ENCODE measurements at places on chromosomes 2 and 18.

- no peak for DNase-seq
Observed at GRCh38 chr2:203916756-203917155, 19.8 kb upstream of the ICOS start.

- no peak for DNase-seq
Observed at GRCh38 chr2:47083886-47084687, 71.0 kb downstream of the STPG4 start.

DNA sequence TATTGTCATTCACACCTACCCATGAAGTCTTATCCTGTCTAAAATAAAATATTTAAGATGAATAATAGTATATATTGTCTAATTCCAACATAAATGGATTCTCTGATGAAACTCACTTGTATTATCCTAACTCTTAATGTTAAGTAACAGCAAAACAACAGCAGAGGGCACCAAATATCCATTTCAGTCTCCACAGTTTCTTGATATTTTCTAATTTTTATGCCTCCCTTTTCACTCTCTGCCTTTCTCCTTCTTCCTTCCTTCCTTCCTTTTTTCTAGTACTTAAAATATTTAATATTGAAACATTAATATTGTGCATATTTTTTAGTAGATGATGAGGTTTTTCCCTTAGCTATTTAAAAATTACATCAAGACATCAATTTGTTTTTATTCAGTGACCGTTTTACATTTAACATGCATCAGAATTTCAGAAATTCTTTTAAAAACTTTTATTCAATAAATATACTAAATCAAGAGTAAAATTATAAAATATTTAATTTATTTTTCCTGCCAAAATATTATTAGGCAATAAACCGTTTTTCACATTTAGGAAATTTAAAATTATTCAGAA lies 97.6 kb downstream of the WDR7 start:
- no peak for DNase-seq

GRCh38 chr18:4016391-4017049 lies 438.6 kb downstream of the DLGAP1 start:
- no peak for DNase-seq

- no peak for DNase-seq
Observed at GRCh38 chr2:145299368-145299767, 779.4 kb upstream of the ZEB2 start.

GRCh38 chr2:179057737-179058136 lies 7.8 kb upstream of the CCDC141 start:
- DNase-seq = no peak

- DNase-seq = no peak
Observed at GRCh38 chr2:132692816-132693215, 22.8 kb upstream of the LYPD1 start.

DNA sequence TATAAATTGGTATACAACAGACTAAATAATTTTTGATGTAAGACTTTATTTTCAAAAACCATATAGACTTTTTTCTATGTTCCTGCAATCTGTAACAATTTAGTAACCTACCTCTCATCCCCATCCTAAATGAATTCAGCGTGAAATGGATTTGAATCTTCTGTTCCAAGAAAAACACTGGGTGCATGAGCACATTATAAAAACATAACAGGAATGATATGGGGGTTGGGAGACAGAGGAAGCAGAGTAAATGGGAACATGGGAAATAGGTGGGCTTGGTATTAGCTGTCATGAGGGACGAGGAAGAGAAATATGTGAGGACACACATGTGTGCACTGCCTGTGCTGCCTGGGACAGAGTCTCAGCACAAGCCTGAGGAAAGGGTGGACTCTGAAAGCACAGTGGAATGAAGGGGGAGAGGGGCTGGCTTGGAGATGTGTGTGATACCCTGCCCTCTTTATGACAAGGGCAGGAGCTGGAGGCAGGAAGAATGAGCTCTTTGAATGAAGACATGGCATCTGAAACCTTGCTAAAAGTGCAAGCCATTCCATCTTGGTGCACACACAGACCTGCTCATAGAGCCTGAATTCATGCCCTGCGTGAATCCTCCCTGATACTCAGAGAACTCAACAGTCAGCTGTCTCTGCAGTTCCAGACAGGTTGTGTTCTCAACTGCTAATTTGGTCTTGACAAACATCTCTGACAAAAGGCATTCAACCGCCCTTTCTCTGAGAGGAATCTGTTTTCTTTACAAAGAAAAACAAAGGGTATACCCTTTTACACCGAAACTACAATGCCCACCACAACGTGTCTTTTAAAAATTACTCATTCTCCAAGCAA lies 66.6 kb downstream of the EPB41L3 start:
- no peak for DNase-seq

DNA sequence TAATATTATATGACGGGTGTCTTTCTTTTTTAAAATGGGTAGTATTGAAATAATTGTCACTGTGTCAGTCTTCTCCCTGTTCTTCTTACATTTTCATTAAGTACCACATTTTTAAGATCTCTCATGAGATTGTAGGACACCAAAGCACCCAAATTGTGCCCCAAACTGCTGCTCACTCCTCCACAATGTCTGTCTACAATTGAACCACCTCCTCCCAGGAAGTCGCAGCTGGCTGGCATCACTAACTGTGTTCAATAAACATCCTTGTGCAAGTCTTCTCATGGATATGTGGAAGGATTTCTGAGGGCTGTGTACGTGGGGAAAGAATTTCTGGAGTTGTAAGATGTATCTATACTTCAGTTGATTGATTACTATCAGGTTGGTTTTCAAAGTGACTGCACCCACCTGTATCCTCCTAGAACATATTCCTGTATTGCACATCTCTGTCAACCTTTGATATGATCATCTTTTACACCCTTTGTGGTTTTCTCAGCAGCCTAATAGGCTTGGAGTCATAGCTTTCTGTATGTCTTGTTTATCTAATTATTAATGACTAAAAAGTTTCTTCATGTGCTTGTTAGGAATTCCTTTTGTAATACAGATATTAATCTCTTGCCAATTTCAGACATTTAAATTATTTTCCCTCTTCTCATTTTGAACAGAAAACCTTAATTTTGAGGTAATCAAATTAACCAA lies 774.9 kb downstream of the RNF144A start:
- no peak for DNase-seq

GRCh38 chr18:22813648-22814328 lies 119.3 kb upstream of the RBBP8 start:
- peak; percentile 2 for DNase-seq

DNA sequence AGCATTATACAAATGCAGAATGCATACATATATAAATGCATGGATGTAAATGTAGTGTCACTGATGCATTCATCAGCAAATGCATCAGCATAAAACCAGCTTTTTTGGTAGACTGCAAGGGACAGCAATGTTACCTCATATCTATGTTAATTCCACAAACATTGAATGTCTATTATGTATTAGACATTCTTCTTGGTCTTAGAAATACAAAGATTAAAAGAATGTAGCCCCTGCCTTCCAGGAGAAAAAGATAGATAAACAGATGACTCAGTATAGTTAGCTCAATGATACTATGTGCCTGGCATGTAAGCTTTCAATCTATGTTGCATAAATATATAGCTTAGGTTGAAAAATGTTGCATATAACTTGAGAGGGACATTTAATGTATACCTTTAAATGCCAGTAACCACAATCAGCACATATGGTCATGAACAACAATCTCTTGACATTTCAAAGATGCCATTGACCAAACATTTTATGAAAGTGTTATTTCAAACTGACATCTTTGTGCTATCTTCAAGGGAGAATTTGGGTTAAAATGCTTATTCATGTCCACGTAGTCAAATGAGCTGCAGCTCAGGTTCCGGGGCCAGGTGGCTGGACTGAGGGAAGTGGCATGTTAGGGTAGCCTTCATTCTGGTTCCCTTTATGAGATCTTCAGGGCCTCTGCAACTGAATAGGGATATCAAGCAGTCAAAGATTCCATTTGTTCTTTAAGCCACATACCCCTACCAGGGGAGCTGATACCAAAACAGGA lies 45.2 kb upstream of the GCG start:
- no peak for DNase-seq

DNA sequence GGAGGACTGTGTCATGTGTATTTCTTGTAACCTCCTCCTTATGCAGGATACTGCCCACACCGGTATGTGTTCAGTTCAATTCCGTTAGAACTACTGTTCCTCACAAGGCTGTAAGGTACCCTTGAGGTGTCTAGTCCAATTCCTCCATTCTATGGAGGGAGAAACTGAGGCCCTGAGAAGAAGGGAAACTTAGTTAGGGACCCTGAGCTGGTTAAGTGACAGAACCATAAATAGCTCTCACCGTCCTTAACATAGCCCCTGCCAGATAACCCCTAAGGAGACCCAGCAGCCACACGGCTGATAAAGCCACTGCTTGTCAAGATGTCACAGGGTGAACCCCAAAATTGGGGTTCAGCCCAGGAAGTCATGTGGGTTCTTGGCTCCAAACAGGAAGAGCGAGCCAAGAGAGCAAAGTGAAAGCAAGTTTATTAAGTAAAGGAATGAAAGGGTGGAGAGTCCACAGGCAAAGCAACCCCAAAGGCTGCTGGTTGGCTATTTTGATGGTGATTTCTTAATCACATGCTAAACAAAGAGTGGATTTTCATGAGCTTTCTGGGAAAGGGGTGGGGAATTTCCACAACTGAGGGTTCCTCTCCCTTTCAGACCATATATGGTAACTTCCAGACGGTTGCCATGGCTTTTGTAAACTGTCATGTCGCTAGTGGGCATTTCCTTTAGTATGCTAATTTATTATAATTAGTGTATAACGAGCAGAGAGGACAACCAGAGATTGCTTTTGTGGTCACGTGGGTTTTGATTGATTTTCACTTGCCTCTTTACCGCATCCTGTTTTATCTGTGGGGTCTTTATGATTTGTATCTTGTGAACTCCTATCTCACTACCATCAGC lies 83.4 kb upstream of the RTN4 start:
- DNase-seq = no peak

GRCh38 chr2:127790694-127791529 lies 20.1 kb downstream of the WDR33 start:
- DNase-seq = no peak

GRCh38 chr2:68374184-68374583 lies 9.1 kb downstream of the PLEK start:
- DNase-seq = no peak

DNA sequence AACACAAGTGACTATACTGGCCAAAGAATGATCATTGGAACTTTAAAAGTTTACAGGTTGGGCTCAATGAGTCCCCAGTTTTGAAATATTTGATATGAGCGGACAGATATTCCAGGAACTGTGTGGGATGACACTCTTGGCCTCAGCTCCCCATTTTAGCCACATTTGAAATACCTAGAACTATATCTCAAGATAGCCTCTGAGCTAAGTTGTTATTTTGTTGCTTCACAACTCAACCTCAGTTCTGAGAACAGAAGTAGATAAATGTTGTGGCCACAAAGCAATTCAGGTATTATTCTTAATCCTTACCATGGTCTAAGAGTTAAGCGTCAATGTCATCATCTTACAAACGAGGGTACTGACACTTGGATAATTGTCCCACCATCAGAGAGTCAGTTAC lies 172.2 kb upstream of the SETBP1 start:
- no peak for DNase-seq

GRCh38 chr2:80002112-80002511 lies 302.4 kb downstream of the LRRTM1 start:
- no peak for DNase-seq

- DNase-seq = no peak
Observed at GRCh38 chr2:36727550-36727949, 31.0 kb downstream of the VIT start.

GRCh38 chr2:241358470-241358869 lies 2.4 kb downstream of the FARP2 start:
- no peak for DNase-seq

DNA sequence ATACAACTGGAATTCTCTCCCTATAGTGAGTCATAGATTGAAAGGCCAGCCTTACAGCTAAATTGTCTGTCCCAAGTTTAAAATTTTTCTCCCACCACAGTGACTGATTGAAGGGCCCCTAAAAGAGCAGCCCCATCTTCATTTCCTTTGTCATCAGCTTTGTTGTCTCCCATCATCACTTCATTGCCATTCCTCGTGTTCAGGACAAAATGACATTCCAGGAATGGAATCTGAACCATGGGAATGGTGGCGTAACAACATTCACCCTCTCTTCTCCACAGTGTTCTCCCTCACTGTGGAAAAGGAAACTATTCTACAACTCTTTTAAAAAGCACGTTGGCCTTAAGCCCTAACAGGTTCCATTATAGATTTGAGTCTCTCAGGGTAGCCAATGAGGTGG lies 52.1 kb downstream of the PSTPIP2 start:
- no peak for DNase-seq

GRCh38 chr2:11746807-11747459 lies 501 bp downstream of the LPIN1 start:
- DNase-seq = no peak

GRCh38 chr2:148013876-148014275 lies 6.7 kb downstream of the ORC4 start:
- no peak for DNase-seq

DNA sequence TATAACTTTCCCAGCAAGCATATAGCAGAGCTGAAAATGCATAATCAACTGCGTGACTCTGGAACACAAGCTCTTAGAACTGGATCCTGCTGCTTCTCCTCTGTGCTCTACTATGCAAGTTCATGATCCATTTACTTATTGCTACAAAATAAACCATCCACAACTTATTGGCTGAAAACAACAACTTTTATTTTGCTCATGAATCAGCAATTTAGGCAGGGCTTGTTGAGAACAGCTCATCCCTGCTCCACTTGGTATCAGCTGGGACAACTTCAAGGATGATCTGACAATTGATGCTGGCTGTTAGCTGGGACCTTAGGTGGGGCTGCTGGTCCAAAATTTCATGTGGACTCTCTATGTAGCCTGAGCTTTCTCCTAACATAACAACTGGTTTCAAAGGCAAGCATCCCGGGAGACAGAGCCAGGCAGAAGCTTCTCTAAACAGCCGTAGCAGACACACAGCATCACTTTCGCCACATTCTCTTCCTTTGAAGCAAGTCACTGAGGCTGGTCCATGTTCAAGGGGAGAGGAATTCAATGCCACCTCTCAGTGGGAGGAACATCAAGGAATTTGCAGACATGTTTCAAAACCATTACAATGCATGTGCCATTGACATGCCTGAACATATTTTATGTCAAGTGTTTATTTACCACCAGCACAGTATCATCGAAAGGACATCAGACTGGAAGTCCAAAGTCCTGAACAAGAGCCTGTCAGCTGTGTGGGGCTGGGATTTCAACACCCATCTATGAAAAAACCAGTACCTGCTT lies 153.1 kb upstream of the PKDCC start:
- DNase-seq = no peak

DNA sequence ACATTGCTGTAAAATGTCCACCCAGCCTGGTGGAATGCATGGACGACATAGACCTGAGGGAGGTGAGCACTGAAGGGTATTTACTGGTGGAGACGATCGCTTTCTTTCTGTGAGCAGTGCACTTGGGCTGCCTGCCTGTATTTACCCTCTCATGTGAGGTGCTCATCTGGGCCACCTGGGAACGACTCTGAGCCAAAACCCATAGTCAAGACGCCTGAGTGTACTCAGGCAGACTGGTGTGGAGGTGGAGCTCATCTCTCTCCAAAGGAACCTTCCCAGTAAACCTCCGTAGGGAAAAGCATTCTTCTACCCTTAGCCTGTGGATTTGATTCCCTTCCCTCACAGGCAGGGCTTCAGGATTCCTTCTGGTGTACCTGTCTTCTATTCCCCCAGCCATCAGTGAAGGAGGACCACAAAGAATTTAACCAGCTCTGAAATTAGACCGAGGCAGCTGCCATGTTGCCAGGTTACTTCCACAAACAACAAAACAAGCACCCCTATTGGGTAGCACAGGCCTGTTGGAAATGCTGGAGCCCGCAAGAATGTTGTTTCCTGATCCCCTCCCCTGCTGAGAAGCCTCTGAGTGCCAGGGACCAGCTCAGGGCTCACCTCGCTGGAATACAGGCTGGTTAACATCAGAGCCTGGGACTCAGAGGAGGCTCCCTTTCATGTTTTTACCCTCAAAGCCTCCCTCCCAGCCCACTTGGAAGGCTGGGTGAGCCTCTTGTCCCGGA lies 47.5 kb upstream of the TXNDC2 start:
- no peak for DNase-seq
